Dorsolateral prefrontal cortex (tissue), 122 donors: ENCODE measurements at places on chromosomes 6 and 20.

DNA sequence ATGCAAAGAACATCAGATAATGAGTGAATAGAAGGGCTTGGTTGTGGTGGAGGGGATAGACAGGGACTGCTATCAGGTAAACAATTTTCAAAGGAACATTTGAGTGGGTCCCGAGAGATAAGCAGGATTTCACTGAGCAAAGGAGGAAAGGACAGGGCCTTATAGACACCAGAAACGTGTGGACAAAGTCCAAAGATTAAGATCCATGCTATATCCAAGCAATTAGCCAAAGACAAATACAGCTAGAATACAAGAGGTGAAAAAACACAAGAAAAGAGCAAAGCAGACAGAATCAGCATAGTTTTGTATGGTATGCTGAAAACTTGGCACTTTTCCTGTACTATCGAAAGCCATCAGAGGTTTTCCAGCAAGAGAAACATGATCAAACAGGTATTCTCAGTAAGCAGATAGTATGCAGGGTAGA, 59.8 kb downstream of the CDK19 start:
- DNase-seq: no peak

GRCh38 chr20:15645816-15646215, 927.4 kb downstream of the KIF16B start:
- no peak for DNase-seq

- no peak for DNase-seq
These were observed 859.7 kb downstream of the EPHA7 start for GRCh38 chr6:92559611-92560010.

- no peak for DNase-seq
These were observed 1608.8 kb downstream of the GRIK2 start for GRCh38 chr6:103002282-103002681.

DNA sequence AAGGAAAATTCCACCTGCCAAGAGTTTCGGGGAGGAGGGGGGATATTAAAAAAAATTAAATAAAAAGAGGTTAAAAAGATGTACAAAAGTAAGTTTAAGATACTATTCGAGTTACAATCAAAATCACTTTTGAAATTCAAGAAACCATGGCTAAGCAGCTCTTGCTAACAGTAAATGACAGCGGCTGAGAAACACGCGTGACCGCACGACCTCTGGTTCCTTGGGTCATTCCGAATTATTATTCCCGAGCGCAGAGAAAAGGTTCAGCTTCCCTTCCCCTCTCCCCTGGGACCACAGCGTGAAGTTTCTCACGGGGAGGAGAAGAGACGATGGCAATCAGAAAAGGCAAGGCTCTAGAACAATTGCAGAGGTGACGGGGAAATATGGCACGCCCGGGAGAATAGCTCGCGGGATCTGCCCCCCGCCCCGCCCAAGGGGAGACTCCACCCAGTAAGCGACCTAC, 496 bp downstream of the TMEM242 start:
- no peak for DNase-seq

GRCh38 chr6:37106554-37106953, 63.4 kb upstream of the PIM1 start:
- DNase-seq: no peak

DNA sequence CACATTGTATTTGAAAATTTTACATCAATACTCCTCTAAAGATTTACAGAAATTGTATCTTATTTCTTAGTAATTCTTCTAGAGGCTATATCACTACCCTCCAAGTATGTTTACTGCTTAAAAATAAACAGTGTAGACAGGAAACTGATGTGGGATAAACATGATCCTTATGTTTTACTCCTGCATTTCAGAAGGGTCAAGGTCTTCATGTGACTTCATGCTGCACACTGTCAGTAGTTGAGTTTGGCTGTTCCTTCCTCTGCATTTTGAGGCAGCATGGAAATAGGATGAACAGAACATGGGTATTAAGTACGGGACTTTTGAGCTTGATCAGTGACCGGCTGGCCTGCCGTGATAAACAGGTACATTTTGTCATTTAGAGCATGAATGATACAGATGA, 179.2 kb upstream of the FERMT1 start:
- no peak for DNase-seq

GRCh38 chr20:50713657-50714101, 17.7 kb upstream of the PARD6B start:
- DNase-seq: no peak

GRCh38 chr6:105163183-105163582, 16.6 kb downstream of the POPDC3 start:
- no peak for DNase-seq

- no peak for DNase-seq
These were observed 212.7 kb downstream of the CDKAL1 start for GRCh38 chr6:20746805-20747558.

DNA sequence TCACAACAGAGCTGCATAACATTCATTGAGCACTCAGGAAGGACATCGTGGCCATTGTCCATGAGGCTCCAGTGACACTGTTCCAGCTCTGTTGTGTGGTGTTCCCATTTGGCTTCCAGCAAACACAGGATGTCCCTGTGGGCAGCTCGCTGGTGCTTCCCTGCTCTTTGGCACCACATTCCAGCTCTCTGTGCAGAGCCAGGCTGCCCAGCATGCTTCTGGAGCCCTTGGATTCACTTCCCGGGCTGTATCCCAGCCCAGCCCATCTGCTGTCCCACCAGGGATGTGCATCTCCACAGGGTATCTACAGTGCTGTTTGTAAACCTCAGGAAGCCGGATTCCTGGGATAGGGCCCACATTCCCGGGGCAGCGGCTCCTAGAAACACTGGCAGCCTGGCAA, 57.2 kb downstream of the CTCFL start:
- DNase-seq: no peak

- no peak for DNase-seq
These were observed 96.8 kb downstream of the RIMS1 start for GRCh38 chr6:71983131-71983530.

- no peak for DNase-seq
These were observed 30.5 kb upstream of the SMIM8 start for GRCh38 chr6:87291883-87292282.

DNA sequence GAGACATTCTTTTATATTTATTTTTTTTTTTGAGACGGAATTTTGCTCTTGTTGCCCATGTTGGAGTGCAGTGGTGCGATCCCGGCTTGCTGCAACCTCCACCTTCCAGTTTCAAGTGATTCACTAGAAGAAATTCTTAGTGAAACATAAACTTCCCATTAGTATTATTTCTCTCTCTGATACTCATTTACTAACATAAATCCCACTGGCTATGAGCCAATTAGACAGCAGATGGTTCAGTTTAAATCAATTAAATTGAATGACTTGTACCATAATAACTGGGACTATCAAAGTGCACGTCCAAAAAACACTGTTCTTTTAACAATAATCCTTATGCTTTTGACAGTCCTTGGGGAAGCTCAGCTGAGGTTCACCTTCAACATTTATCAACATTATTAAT, 111.2 kb upstream of the PTCHD4 start:
- no peak for DNase-seq

- no peak for DNase-seq
These were observed 31.6 kb upstream of the LAMA4 start for GRCh38 chr6:112286010-112286409.

DNA sequence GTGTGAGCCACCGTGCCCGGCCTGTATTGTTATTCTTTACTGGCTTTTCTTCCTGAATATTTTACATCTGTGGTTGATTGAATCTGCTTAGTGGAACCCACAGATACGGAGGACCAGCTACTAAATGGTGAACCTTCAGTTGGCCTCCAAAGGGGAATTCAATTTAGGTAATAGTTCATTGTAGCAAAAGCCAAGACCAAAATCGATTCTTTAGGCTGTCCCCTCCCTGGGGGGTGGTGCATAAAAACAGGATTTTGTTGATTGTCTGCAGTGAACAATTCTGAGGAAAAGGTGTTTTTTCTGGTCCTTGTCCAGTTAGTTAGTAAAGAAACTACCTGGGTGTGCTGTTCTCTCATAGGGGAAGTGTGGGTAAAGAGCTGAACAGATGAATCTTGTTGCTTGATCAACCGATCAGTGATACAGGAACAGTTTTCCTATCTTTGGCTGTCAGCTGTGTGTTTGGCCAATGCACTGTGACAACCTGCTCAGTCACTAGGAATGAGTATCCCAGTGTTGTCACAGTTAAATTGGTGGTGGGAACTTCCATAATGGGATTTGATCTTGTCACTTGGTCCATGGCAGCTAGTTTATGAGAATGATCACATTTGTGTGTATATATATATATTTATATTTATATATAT, 19.5 kb downstream of the LHFPL5 start:
- no peak for DNase-seq

DNA sequence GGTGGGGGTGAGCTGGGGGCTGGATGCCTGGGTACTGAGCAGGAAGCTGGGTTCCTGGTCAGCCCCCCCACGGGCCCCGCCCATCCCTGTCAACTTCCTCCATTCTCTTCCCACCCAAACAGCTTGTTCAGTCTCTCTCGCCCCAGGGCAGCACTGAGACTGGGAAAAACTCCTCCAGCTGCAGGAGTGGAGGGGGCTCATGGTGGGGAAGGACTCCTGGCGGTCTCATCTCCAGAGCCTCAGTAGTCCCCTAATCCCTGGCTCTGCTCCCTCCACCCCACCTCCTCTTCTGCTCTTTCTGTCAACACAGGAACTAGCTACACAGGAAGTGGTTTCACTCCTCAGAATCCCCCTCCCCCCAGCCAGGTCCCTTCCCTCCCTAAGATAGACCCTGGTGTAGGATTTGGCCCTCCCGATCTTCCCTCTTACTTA, at the start of gene GPSM3:
Gene GPSM3, minus strand, starts transcription at position 36 of the 432 bp plus-strand sequence. CDS start 130 bp downstream, outside the sequence.
- no peak for DNase-seq

GRCh38 chr6:6783721-6784120, 195.2 kb downstream of the LY86 start:
- DNase-seq: no peak

DNA sequence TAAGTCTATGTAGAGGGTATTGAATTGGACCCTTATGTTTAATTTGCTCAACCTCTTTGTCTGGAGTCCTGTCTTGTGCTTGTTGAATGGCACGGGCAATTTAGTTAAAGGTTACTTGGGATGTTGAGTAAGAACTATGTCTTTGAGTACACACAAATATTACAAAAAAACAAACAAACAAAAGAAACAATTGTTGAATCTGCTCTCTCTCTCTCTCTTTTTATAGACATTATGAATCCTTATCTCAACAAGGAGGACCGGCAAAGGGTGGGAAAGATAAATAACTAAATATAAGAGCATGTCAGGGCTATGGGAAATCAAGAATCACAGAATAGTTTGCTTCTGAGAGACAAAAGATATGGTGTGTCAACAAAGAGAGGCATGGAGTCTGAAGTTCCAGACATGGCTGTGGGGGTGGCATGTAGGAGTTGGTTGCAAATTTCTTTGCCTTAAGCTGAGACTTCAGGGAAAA, 608.6 kb downstream of the UTRN start:
- no peak for DNase-seq

DNA sequence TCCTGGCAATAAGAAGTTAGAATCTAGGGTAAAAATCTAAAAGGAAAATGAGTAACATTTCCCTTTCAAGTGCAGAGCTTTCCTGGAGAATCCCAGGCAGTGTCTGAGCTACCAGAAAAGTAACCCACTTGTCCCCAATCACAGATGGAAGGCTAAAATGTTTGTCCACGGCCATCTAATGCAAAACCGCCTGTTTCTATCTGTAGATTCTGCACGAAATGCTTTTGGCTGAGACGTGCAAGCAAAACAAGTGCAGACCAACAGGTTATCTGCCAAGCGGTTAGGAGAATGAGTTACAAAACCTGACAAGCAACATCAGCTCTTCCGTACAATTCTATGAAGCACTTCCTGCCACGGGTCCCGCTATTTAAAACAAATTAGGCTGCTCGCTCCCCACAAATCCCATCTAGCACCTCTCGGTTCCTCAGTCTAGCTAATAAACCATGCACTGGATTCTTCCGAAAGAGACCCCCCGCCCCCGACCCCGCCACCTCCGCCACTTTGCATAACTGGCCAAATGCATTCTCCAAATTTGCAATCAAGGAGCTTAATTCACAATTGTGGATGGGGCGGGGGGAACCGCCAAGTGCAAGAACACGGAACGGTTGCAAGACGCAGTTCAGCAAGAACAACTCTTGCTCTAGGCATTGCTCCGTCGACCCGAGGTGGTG, 1.4 kb downstream of the ELOVL5 start:
- DNase-seq: no peak

DNA sequence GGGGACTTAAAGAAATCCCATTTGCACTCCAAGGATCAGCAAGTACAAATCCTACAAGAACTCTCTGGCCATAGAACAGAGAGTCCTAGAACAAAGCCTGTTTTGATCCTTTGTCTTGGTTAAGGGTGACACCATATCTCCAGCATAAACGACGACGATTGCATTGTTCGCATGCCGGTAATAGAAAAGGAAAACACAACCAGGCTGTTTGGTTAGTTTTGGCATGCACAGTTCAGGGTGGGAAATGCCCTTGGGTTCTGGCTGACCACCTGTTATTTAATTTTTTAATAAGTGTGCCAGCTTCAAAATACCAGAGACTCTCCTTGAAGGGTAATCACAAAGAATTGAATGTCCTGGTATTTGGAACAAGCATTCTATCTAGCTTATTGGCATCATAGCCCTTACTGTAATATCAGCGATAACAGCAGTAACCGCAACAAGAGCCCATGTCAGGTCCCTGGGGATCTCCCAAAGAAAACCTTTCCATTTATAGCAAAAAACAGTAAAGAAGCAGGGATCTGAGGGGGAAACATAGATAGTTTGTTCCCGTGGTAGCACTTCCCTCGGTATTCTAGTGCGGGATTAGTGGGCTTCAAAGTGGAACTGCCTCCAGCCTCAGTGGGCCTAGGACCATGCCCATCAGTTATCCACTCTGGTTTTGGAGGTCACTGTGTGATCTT, 77.1 kb downstream of the TMEM170B start:
- no peak for DNase-seq

- peak; percentile 11 for DNase-seq
These were observed 250.0 kb downstream of the DLL1 start for GRCh38 chr6:170040906-170041305.

DNA sequence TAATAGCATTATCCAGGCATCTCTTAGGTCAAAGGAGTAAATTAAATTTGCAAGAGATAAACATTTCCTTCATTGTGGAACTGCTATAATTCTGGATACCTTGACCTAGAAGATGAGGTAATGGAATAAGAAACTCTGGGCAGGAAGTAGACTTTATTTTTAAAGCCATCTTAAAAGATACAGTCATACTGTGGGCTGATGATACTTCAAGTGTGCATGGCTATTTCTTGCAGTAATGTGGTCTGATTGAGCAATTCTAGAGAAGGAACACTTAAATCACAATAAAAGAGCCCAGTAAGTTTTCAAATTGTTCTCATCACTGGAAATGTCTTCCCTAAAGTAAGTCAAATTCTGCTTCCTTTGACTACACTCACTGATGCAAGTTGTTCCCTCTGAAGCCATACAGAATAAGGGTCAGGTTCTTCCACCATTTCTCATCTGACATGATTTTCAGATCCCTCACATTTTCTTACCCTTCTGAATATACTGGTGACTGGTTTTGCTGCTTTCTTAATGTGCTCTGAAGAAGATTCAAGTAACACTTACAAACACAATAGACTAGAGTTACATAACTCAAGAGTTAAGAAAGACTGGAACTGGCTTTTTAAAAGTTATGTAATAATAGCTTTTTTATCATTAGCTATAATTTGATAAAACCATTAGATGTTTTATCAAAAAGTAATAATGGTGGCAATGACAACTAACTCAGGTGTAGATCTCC, 62.6 kb upstream of the TMEM244 start:
- DNase-seq: no peak
